ENCODE measurements at places on chromosomes 12 and 14. TPM values are rescaled to one million over a fixed set of nuclear protein-coding genes. Genes with fewer than 3 reads are reported as not detected.

Gene GPR132
- total RNA-seq: 0.24 TPM

Gene RDH12
- 1.5 TPM for total RNA-seq

Gene FLRT2
- 48.0 TPM for total RNA-seq

DNA sequence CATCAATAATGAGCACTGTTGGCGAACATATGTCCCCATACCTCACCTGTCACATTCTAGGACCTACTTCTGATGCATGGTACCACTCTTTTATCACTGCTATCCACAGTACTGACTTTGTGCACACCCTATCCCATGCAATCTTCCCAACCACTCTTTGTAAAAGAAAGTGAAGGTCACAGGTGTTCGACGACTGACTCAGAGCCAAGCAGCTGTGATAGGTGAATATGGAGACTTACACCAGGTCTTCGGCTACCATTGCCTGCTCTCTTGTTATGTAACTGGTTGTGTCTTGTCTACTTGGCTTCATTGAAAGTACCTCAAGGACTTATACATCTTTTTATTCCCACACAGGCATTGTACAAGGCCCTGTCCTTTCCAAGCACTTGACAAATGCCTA lies 169.0 kb downstream of the ANO2 start:
- no peak overlapping the region for H3K27ac ChIP-seq
- H3K36me3 ChIP-seq: no peaks in the 10 kb centered on the region
- peaks cover 11% of the 10 kb centered on the region for H3K4me1 ChIP-seq
- H3K4me3 ChIP-seq: no peak overlapping the region
- H3K27me3 ChIP-seq: peaks cover 24% of the 10 kb centered on the region
- no peak for DNase-seq

DNA sequence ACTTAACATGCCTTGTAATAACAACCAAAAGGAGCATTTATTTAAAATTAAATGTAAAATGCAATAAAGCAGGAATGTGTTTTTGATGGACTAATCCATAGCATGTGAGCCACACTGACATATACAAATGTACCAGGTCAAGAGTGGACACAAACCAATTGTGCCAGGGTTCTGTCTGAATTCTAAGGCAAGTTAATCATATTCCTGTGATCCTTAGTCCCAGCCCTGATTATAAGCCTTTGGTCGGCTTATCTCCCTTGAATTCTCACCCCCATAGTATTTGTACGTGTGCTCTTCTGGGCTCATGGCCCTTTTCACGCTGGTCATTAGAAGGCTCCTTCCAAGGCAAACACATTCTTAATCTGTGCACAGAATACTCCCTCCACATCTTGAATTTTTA lies 10.6 kb upstream of the SRSF5 start:
- H3K27me3 ChIP-seq: no peaks in the 10 kb centered on the region
- H3K27ac ChIP-seq: peak overlapping the region; percentile 98
- H3K4me1 ChIP-seq: peaks cover 16% of the 10 kb centered on the region
- no peaks in the 10 kb centered on the region for H3K36me3 ChIP-seq

DNA sequence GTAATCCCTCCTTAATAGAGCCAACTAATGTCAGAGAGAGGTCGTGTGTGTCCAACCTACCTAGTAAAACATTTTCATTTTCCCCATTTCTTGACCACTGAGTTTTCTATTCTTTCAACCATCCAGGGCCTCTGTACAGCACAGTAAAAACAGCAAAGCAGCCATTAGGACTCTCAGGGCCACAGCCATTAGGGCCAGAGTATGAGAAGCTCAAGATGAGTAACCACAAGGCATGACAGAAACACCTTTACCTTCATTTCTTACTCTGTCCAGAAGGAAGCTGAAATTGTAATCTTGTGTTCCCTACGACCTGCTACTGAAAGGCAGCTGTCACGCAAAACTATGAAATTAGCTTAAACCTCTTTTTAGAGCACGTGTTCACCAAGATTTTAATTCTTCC lies 2.3 kb downstream of the SPPL3 start:
- H3K36me3 ChIP-seq: no peaks in the 10 kb centered on the region
- no peak overlapping the region for H3K27ac ChIP-seq
- no peak for DNase-seq
- no peaks in the 10 kb centered on the region for H3K27me3 ChIP-seq
- no peak overlapping the region for H3K4me3 ChIP-seq

DNA sequence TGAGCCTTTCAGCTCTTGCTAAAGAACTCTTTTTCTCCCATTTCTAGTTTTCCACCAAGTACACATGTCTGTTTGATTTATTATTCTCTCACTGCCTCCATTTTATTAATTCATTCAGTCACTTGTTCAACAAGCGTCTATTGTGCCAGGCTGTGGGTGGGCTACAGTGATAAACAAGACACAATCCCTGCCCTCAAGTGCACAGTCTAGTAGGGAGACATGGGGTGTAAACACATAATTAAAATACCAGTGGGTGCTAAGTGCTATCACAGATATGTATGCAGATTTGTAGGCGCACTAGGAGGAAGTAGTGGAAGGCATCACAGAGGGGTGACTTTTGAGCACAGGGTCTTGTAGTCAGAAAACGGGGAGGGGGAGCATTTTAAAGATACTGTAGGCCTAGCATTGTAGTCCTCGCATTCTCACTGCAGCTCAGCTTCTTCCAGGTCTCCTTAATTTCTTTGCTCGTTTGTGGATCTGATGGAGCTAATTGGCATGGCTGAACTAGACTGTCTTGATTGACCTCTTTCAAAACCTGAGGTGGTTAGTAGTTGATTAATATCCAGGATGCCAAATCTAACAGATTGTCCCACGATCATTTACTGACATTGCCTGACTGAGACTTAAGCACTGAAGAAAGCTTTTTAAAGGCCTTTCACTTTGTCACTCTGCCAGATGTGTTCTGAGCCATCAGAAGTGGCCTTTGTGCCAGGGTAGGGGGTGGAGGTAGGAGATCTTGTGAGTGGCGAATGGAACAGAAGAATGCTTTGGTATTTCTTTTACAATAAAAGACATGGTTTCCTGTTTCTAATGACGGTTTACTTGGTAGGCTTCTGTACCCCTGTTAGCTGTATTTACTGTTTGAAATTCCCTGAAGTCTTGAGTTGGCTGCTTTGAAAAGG lies 116.9 kb downstream of the DIP2B start:
- H3K4me3 ChIP-seq: no peak overlapping the region
- H3K4me1 ChIP-seq: peaks cover 39% of the 10 kb centered on the region
- H3K27ac ChIP-seq: peak overlapping the region; percentile 92
- DNase-seq: no peak
- no peaks in the 10 kb centered on the region for H3K27me3 ChIP-seq

GRCh38 chr14:86766469-86766868 lies 1226.5 kb downstream of the GALC start:
- no peak overlapping the region for H3K4me3 ChIP-seq
- no peaks in the 10 kb centered on the region for H3K36me3 ChIP-seq
- H3K4me1 ChIP-seq: no peaks in the 10 kb centered on the region

GRCh38 chr14:26738571-26738970 lies 140.7 kb upstream of the NOVA1 start:
- no peak for DNase-seq
- no peaks in the 10 kb centered on the region for H3K27me3 ChIP-seq
- no peaks in the 10 kb centered on the region for H3K36me3 ChIP-seq
- no peaks in the 10 kb centered on the region for H3K4me1 ChIP-seq
- H3K27ac ChIP-seq: no peak overlapping the region

GRCh38 chr14:56598519-56598918 lies 18.9 kb downstream of the TMEM260 start:
- H3K27ac ChIP-seq: no peak overlapping the region
- H3K4me1 ChIP-seq: no peaks in the 10 kb centered on the region
- no peaks in the 10 kb centered on the region for H3K27me3 ChIP-seq
- H3K36me3 ChIP-seq: no peaks in the 10 kb centered on the region

DNA sequence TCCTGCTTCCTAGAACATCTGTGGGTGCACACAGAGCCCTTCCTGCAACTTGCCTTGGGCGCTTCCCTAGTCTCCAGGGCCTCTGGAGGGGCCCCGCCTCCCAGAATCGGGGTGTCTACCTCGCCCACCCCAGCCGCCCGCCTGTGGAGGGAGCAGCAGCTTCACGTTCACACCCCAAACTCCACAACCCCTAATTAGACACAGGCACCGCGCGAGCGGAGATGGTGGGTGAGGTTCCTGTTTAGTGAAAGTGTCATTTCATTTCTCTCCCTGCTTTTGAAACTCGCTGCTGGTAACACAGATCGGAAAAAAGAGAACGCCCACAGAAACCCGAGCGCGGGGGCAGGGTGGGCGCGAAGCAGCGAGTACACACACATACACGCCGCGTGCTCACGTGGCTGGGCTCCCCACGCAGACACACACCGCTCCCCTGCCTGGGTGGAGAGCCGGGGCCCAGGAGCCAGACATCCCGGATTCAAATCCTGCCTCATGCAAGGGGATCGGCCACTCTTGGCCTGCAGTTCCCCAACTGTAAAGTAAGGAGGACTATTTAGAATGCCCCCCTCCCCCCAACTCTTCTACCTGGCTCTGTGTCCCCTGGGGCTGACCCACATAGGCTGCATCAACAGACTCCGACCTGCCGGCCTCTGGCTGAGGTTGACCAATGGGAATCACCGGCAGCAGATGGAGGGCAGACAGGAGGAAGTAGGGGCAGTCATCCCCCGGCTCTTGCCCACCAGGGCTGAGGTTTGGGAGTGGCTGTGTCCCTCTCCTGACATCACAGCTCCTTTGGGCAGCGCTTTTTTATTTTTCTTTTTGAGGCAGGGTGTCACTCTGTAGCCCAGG lies 79.2 kb upstream of the NCOR2 start:
- no peaks in the 10 kb centered on the region for H3K36me3 ChIP-seq
- H3K27ac ChIP-seq: no peak overlapping the region
- no peak for DNase-seq
- no peaks in the 10 kb centered on the region for H3K4me1 ChIP-seq
- H3K27me3 ChIP-seq: no peaks in the 10 kb centered on the region
- H3K4me3 ChIP-seq: no peak overlapping the region

DNA sequence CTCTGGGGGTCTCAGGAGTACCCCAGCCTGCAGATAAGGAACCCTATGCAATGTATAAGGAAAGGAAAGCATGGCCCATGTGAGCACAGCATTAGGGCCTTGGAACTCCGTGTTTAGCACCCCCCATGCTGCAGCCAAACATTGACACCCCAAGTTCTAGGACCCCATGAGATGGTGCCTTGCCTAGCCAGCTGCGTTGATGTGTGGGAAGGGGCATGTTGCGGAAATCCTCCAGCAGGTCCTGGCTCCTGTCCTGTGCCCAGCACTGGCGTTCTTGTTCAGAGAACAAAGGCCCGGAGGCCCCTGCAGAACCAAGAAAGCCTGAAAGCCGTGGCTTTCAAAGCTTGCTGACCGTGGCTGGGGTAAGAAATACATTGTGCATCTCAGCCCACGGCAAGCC lies 99.4 kb upstream of the DIO3 start:
- no peak for DNase-seq
- peaks cover 33% of the 10 kb centered on the region for H3K27me3 ChIP-seq
- no peak overlapping the region for H3K27ac ChIP-seq
- H3K4me1 ChIP-seq: peaks cover 18% of the 10 kb centered on the region

GRCh38 chr14:26527095-26527494 lies 70.7 kb downstream of the NOVA1 start:
- no peaks in the 10 kb centered on the region for H3K27me3 ChIP-seq
- H3K36me3 ChIP-seq: no peaks in the 10 kb centered on the region
- DNase-seq: no peak
- no peaks in the 10 kb centered on the region for H3K4me1 ChIP-seq
- H3K4me3 ChIP-seq: no peak overlapping the region

Measured in hepatocyte (in vitro differentiated cells).